ENCODE measurements at places on chromosomes 7 and 10. TPM values are rescaled to one million over a fixed set of nuclear protein-coding genes. Genes with fewer than 3 reads are reported as not detected.

The NPFFR1 gene
- polyA plus RNA-seq = 0.17 TPM

The HKDC1 gene
- 15.8 TPM for polyA plus RNA-seq

The NPSR1 gene
- not detected for polyA plus RNA-seq

The ZNF485 gene
- polyA plus RNA-seq = 4.2 TPM

The ECHDC3 gene
- polyA plus RNA-seq = 19.4 TPM

The MRM2 gene
- polyA plus RNA-seq = 39.0 TPM

The TIMM23 gene
- 65.6 TPM for polyA plus RNA-seq

The C10orf143 gene
- polyA plus RNA-seq = 6.9 TPM

The PLXNA4 gene
- 14.6 TPM for polyA plus RNA-seq

The CYP2C18 gene
- polyA plus RNA-seq = 0.33 TPM

The PTF1A gene
- polyA plus RNA-seq = not detected

The CLDN4 gene
- polyA plus RNA-seq = 90.7 TPM

The MSS51 gene
- 4.9 TPM for polyA plus RNA-seq

- no peak for DNase-seq
These were observed 708 bp downstream of the KLHDC10 start for GRCh38 chr7:130070861-130071622.

DNA sequence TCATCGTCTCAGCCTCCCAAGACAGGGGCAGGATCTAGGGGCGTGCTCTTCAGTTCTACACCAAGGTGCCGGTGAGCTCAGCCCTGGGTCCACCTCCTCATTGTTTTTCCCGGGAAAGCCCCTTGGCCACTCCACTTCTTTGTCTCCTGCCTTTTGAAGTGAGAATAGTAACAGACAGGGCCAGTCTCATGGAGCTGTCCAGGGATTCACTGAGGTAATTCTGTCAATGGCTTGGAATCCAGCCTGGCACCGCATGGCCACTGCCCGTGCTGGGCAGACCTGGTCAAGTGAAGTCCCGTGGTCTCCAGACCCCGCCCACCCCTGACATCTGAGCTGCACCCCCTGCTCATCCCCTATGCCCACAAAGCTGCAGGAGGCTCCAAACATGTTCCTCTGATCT, 138.9 kb downstream of the TNS3 start:
- DNase-seq = no peak

GRCh38 chr10:78817361-78817760, 251.4 kb upstream of the ZMIZ1 start:
- no peak for DNase-seq

GRCh38 chr7:99155211-99155610, 11.3 kb upstream of the SMURF1 start:
- no peak for DNase-seq

DNA sequence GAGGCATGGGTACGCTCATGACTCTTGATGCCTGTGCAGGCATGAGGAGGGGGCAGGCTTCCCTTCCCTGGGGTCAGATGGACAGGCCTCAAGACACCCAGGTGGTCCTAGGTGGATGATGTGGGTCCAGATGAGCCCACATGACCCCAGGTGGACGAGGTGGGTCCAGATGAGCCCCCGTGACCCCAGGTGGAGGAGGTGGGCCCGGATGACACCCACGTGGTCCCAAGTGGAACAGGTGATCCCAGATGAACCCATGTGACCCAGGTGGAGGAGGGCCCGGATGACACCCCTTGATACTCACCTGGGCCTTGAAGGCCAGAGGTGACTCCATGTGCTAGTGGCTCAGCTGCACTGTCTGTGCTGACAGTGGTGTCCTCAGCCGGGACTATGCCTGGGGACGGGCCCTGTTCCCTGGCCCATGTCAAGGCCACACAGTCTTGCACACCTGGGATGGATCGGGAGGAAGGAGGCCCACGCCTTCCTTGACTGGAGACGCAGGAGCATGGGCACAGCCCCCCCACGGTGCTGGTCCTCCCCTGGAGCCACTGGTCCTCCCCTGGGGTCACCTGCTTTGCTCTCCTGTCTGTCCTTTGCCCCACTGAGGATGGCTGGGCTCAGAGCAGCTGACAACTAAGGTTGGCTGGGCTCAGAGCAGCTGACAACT, 3.2 kb downstream of the PRAP1 start:
- DNase-seq = no peak

DNA sequence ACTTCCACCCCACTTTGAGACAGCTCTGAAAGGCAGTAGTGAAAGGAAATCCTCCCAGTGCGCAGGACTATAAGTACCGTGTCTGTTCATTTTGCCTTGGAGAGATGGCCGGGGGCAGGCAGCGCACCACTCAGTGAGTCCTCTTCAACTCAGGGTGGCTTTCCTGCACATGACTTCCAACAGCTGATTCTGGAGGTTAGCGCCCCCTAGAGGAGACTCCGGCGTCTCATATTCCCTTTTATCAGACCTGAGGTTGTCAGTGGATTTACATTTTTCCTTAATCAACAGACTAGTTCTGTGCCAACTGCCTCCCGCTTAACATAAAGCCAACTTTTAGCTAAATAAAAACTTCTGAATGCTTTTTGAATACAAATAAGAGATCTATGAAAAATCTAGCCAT, 101.0 kb downstream of the HERPUD2 start:
- no peak for DNase-seq

- DNase-seq = no peak
These were observed 936 bp downstream of the IGF2BP3 start for GRCh38 chr7:23469150-23469960.

DNA sequence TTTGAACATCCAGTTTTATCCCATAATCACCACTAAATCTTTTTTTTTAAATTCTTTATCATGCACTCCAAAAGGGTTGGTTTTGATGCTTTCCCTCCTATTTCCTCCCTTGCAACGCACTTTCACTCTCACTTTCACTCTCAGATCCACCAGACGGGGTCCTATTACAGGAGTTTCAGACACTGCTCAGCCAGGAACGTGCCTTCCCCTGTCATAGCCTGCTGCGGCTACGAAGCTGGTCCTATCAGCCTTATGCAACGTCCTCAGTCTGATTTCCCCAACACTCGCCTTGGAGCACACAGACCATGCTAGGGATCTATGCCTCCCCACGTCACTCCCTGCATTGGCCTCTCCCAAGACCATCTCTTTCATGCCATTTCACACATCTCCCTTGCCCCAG, 23.4 kb downstream of the ZPBP start:
- no peak for DNase-seq

- DNase-seq = no peak
These were observed 29.3 kb upstream of the PDCD4 start for GRCh38 chr10:110842326-110842904.

DNA sequence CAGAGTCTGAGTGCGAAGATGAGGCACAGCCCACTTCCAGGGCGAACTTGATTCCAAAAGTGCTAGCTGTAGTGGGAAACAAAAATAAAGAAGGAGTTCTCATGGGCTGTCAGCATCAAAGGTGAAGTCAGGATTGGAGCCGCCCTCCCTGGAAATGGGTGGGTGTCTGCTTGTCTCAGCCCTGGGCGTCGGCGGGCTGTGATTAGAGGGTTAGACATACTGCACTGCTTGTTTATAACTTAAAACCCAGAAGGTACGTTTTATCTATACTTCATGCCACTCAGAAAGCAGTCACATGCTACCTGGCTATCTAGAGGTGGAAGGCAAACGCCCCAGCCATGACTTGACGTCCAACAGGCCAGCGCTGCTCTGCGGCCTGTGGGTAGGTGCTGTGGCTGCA, 108.7 kb upstream of the NPS start:
- no peak for DNase-seq

DNA sequence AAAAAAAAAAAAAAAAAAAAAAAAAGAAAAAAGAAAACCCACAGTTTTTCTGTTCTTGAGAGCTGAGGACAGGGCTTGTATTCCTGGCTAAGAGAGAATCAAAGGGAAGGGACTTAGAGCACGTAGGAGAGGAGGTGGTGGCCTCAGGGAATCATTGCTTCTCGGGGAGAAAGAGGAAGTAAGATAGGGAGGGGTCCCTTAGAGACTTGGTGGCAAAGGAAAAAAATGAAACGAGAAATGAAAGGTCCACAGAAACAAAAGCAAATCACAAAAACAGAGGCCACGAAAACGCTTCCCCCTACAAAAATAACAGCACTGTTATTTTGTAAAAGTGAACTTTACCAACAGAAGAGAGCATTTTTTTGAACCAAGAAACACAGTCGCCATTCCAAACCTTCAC, 323.1 kb upstream of the GALNT17 start:
- DNase-seq = no peak

DNA sequence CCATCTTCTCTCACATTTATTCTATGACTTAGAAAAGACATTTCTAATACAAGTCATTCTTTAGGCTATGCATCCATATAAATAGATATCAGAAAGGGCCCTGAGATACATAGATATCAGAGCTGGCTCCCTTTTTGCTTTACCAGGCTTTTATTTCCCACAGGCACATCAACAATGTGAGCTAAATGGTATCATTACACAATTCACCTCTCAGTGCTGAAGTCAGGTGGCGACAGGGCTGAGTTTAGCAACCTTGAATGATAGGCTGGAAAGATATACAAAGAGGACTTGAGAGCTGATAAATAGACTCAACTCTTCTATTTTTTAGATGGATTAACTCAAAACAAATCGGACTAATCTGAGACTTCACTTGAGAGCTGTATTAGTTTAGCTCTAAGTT, 189.2 kb upstream of the COL1A2 start:
- DNase-seq = no peak

- no peak for DNase-seq
These were observed 30.4 kb upstream of the CDK13 start for GRCh38 chr7:39919646-39920045.

DNA sequence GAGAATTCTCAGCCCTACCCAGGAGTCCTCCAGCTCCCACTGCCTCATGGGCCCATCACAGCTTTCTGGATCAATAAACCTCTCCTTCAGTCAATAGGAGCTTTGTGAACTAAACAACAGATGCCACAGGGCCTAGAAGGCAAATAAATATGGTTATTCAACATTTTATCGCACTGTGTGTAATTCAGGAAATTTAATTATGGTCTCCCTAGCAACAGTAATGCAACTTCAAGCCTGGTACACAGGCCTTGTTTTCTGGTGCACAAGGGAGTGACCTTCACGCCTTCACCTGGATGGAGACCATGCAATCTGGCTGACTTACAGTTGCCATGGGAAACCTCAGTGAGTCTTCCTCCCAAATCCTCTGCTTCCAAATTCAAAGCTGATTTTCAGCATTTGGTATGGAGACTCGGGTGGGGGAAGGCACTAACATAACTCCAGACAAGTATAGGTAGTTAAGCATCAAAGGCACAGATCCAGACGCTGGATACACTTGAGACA, 441.0 kb upstream of the NPVF start:
- no peak for DNase-seq

DNA sequence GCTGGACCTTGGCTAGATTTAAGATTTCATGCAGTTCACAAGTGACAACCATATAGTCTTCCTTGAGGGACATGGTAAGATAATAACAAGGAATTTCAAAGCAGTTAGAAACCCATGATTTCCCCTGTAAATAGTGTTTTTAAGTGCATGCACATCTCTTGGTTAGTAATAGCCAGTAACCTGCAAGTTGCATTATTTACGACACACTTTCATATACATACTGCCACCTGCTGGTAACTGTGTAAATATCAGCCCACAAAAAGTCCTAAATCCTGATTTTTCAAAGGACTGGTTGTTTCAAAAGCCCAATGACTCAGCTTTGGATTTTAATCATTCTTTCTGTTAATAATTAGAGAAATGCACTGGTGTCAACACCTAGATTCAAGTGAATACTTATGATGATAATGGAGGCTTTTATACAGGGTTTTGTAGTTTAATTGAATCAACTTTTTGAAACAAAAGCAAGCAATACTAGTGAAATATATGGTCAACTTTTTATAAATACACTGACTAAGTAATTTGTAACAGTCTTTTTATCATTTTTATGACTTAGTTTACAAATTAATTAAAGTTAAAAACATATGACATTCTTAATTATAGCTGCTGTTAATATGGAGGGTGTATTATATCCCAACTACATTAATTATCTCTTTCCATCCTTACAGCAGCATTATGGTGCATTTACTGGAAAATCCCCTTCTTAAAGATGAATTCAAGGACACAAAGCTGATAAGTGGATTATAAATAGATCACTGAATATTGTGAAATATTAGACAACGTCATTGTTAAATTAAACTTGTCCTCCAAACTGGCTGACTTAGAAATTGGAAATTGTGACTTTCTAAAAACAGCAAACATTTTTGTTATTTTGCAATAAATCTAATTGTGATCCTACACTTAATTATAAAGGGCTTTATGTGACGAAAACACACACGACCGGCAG, 367.7 kb upstream of the SEMA3D start:
- DNase-seq = peak; percentile 69

GRCh38 chr10:29636178-29636577, 1.4 kb upstream of the SVIL start:
- DNase-seq = no peak

- no peak for DNase-seq
These were observed 485.5 kb downstream of the LRMDA start for GRCh38 chr10:75916906-75917305.

DNA sequence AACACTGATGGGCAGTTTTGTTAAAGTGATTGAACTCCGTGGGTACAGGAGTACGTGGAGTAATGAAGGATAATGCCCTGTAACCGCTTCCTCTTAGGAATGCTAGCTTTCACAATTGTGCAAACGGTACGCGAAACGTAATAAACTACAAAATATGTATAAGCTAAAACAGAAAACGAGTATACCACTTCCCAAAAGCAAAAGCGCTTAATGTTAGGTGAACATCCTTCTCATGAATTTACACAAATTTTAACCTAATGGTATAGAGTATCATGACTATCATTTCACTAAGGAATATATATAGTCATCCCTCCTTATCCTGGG, 395 bp upstream of the ZNF25 start:
- no peak for DNase-seq

DNA sequence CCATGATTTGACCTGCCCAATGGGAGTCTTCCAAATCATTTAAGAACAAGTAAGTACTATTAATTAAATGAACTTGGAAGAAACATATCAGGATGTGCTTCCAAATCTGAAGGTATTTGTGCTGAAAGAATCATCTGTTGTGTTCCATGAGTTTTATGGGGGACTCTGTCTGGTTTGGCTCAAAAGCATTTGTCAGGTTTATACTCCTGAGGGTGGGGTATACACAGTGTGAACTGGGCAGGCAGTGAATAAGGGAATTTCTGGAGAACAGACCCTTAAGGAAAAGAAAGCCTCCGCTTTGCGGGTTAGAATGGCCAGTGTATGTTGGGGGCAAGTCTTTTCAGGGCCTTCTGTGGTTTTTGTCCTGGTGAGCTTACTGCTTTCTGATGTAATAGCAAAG, 29.9 kb downstream of the TCF7L2 start:
- no peak for DNase-seq

- no peak for DNase-seq
These were observed 57.3 kb downstream of the FAM53B start for GRCh38 chr10:124686707-124687376.

- no peak for DNase-seq
These were observed 41.4 kb downstream of the PRTFDC1 start for GRCh38 chr10:24911029-24911428.

- DNase-seq = peak; percentile 89
These were observed 10.3 kb upstream of the ANKRD7 start for GRCh38 chr7:118214051-118214832.

- no peak for DNase-seq
These were observed 3.6 kb downstream of the ARHGAP21 start for GRCh38 chr10:24720096-24720495.

- DNase-seq = no peak
These were observed 110.8 kb upstream of the PPP2R2D start for GRCh38 chr10:131790021-131790420.
